Muscle of back (tissue), 13 donors: ENCODE measurements at places on chromosomes 5 and 9. TPM values are rescaled to one million over a fixed set of nuclear protein-coding genes. Genes with fewer than 3 reads are reported as not detected.

DNA sequence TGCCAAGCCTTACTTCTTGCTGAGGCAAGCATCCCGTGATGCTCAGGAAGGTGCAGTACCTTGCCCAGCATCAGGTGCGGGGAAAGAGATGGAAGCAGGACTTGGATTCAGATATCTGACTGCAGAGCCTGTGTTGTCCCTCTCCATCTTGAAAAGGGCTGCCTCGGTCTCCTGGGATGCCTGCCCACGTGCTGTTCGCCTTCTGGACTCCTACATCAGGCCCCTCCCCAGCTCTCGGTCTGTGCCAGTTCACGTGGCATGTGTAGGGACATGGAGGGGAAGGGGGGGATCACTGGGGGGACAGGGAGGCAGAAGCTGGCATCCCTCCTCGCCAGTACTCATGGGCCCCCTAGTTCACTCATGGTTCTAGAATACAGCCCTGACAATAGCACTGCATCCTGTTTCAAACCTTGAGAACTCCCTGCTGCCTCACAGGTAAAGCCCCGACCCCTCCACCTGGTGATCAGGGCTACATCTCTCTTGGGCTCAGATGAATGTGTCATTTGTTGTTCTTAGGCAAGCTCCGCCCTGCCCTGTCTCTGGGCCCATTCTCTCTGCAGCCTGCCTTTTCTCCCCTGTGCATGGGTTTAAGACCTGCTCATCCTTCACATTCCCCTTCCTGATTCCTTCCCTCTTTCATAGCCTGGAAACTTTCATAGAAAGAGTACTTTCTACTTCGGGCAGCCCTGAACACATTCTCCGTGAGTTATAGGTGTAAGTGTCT is 38.9 kb upstream of the SLC25A51 start:
- DNase-seq, result no peak

DNA sequence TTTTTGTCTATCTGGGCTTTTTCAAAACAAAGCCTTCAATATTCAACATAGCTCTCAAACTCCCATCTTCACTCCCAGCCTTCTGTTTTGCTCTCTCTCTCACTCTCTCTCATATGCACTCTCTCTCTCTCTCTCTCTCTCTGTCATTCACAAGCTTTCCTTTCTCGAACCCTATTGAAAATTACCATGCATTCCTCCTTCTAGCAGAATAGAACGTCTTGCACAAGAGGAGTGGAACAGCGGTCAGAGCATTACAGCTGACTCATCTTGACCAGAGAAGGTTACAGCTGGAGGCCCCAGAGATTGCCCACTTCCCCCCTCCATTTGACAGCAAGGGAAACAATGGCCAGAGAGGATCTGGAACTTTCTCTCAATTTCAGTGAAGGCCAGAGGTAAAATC is 51.0 kb upstream of the LIFR start:
- peak; percentile 29 for DNase-seq

GRCh38 chr5:55600497-55601203 is 65.9 kb upstream of the PLPP1 start:
- peak; percentile 89 for DNase-seq

DNA sequence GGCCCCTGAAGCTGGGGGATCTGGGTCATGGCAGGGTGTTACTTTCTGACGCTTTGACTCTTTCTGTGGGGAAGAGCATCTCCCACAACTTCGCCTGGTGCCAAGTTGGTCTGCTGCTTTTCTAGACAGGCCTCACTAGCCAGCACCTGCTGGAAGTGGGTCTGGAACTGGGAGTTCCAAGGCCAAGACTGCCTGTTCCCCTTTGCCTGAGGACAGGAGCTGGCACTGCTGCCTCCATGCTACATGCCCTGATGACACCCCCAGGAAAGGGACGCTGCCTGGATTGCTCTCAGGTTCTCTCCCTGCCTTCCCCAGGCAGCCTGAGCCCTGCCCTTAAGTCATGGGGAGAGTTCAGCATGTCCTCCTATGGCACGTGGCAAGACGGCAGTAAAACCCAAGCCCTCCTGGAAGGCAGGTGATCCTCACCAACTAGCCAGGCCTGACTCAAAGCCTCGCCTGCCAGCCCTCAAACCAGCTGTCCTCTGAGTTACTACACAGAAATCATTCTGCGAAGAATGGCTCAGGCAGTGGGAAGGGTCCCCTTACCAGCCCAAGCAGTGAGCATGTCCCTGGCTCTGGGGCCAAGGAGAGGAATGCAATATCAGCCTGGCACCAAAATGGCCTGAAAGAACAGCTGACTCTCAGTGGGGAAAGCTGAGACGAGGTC is 35.8 kb downstream of the SEC61B start:
- DNase-seq, result peak; percentile 47

DNA sequence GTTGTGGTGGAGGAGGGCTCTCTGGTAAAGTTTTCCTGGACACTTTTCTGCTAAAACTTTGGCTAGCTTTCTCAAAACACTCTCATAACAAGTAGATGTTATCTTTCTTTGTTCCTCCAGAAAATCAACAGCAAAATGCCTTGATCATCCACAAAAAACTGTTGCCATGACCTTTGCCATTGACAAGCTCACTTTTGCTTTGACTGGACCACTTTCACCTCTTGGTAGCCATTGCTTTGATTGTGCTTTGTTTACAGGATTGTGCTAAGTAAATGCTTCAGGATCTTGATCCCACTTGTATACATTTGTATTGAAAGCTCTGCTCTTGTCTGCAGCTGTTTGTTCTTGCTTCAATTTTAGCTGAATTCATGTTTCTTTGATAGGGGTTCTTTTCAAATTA is 143.9 kb upstream of the NR3C1 start:
- DNase-seq, result no peak

GRCh38 chr5:64861281-64861680 is 92.6 kb downstream of the CWC27 start:
- no peak for DNase-seq

DNA sequence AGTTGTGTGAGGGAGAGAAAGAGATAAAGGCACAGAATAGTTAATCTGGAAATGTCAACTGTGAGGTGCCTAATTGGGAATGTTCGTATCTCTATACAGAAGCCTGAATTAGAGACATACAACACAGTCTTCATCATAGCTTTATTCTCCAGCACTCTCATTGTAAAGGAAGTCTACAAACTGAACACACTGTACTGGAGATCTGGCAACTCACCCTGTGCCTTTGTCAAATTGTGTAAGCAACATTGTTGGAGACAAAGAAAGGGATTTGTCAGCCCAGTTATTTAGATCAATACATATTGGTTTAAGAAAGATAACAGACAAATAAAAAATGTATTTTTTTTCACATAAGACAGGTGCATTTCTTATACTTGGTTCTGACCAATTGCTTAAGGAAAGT is 832.9 kb upstream of the DMAC1 start:
- DNase-seq, result no peak

DNA sequence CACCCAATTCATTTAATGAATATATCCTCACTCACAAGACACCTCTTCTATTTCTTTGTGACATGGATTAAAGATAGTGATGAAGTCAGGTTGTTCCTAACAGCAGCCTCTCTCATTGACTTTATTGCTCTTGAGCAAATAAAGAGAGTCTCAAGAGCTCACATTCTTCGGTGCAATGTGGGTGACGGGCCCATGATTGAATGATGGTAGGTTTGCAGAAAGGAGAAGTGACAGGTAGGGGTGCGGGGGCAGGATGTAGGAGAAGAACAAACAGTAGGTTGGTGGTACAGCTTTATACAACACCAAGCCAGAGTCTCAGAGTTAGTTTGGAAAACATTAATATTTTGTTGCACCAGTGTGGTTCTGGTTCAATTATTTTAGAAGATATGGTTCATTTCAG is 122.2 kb downstream of the SLIT3 start:
- no peak for DNase-seq

DNA sequence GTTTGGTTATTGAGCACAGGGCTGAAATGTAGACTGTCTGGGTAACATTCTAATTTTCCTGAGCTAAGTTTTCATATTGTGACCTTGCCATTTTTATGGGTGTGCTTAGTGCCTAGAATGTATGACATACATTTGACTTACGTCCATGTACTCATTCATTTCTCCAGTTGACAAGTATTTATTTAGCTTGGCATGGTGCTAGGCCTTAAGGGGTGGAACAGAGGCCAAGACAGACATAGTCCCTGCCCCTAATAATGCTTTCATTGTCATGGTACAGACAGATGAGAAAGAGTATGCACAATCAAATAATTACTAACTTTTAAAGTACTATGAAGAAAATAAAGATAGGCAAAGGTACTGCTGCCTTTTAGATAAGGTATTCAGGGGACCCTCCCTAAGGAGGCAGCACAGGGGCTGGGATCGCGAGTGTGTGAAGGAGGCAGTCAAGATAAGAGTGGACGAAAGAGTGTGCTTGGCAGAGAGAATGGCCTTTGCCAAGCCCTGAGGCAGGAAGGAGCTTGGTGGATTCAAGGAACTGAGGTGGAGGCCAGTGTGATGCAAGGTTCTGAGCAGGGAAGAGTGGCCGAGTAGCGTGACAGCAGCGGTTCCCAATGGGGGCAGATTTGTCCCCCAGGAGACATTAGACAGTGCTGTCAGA is 128.0 kb downstream of the PIP5K1B start:
- no peak for DNase-seq

GRCh38 chr5:150406103-150406722 is 6.5 kb downstream of the CD74 start:
- DNase-seq, result no peak

Gene PCDHA7
- polyA plus RNA-seq, result 0.07 TPM

Gene PPP2R2B
- 4.4 TPM for polyA plus RNA-seq

Gene THBS4
- 155 TPM for polyA plus RNA-seq

Gene ANXA1
- polyA plus RNA-seq, result 115 TPM

DNA sequence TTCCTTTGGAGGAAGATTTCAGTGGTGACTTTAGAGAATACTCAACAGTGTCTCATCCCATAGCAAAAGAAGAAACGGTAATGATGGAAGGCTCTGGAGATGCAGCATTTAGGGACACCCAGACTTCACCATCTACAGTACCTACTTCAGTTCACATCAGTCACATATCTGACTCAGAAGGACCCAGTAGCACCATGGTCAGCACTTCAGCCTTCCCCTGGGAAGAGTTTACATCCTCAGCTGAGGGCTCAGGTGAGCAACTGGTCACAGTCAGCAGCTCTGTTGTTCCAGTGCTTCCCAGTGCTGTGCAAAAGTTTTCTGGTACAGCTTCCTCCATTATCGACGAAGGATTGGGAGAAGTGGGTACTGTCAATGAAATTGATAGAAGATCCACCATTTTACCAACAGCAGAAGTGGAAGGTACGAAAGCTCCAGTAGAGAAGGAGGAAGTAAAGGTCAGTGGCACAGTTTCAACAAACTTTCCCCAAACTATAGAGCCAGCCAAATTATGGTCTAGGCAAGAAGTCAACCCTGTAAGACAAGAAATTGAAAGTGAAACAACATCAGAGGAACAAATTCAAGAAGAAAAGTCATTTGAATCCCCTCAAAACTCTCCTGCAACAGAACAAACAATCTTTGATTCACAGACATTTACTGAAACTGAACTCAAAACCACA is 67.4 kb downstream of the VCAN start:
- DNase-seq, result no peak

DNA sequence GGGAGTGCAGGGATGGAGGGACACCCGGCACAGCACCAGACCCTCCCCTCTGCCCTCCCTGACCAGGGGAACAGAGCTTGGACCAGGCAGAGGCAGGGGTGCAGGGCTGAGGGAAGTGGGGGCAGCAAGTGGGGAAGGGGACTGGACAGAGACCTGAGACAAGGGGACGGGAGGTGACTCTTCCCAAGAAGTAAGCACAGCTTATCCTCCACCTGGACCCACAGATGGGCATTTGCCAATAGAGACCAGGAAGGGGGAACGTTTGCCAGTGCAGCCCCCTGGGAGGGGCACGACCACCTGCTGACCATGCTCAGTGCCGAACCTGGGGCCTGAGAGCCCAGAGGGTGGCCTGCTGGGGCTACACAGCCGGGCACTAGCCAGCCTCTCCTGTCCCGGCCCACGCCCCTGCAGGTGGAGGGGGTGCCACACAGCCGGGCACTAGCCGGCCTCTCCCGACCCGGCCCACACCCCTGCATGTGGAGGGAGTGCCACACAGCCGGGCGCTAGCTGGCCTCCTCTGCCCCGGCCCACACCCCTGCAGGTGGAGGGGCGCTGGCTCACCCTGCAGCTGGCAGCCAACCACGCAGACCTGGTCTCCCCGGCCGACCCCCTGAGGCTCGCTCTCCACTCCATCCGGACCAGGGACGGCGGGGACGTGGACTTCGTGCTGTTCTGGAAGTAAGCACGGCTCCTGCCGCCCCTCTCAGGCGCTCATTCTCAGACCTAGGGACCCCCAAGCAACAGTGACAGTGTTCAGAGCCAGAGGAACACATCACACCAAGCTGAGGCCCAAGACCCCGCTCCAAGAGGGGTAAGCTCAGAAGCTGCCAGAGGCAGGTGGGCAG is 24.3 kb downstream of the GLT6D1 start:
- DNase-seq, result no peak

GRCh38 chr9:136686794-136687711 is at the start of gene AGPAT2:
TSS of gene AGPAT2 (minus strand) at chr9:136687457. CDS start at chr9:136687357, 100 bp downstream.
- DNase-seq, result no peak

DNA sequence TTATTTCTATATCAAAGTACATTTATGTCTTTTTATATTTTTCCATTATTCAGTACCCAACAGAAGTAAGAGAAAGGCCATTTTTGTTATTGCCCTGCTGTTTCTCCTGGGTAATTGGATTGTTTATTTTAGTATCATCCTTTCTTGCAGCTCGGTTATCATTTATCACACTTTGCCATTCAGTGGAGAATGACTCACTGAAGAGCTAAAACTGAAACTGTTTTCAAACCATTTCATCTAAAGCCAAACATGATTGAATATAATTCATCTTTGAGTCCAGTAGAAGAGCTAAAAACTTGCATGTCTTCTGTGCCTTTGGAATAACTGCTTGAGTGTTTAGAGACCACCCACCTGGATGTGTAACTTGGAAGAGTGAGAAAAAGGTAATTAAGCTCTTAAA is 139.5 kb upstream of the PRDM9 start:
- DNase-seq, result no peak

- no peak for DNase-seq
Observed at GRCh38 chr9:13146840-13147239, 132.7 kb downstream of the MPDZ start.

DNA sequence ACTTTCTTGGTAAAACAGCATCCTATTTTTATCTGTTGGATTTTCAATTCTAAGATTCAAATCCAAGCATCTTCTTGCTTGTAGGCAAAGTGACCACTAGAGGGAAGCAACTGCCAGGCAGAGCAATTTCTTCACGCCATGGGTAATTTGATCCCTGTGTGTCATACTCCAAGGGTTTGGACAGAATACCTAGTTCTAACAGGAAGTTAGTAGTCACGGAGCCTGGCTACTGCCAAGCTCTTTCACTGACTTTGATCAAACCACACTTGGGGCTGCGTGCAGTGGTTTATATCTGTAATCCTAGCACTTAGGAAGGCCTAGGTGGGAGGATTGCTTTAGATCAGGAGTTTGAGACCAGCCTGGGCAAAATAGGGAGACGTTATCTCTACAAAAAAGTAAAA is 473.6 kb upstream of the TNC start:
- DNase-seq, result peak; percentile 97

GRCh38 chr5:618450-618849 is 6.3 kb downstream of the CEP72 start:
- DNase-seq, result no peak
